ENCODE measurements at places on chromosomes 7 and 10.
A peak's percentile ranks its signal among the peaks of the same experiment; 100 is the strongest.

- no peak for ATAC-seq
These were observed 165.7 kb downstream of the NPSR1 start for GRCh38 chr7:34823650-34824258.

DNA sequence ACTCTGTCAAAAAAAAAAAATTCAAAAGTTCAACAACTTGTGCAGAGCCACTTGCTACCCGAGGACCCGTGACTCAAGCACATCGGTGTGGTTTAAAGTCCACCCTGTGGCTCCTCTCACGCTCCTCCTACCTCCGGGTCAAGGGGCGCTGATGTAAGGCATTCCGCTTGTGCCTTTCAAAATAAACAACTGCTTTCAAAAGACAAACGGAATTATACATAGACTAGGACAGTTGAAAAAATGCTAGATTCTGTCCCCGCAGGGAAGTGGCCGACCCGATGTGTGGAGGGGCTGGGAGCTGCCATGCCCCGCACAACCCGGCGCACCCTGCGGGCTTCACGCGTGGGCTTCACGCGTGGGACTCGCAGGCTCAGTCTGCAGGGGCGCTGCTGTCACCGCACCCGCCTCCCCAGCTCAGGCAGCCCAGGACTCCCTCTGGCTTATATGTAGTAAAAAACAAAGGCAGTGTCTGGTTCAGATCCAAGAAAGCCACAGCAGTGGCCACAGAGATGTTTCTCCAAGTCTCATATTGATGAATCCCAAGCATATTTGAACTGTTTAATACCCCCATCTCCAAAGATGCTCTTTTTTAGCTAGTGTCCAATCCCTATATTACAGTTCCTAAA lies 239.7 kb upstream of the INHBA start:
- ATAC-seq: no peak

DNA sequence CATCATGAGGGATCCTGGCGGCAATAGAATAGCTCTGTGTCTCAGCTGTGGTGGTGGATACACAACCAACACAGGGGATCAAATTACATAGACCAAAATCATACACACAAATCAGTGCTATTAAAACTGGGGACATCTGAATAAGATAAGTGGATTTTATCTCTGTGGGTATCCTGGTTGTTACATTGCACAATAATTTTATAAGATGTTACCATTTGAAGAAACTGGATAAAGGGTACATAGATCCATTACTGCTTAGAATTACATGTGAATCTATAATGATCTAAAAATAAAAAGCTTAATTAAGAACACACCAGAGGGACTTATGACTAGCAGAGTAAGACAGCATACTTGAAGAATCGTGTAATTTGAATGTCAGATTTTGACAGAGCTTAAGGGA lies 8.2 kb upstream of the FAM3C start:
- no peak for ATAC-seq

DNA sequence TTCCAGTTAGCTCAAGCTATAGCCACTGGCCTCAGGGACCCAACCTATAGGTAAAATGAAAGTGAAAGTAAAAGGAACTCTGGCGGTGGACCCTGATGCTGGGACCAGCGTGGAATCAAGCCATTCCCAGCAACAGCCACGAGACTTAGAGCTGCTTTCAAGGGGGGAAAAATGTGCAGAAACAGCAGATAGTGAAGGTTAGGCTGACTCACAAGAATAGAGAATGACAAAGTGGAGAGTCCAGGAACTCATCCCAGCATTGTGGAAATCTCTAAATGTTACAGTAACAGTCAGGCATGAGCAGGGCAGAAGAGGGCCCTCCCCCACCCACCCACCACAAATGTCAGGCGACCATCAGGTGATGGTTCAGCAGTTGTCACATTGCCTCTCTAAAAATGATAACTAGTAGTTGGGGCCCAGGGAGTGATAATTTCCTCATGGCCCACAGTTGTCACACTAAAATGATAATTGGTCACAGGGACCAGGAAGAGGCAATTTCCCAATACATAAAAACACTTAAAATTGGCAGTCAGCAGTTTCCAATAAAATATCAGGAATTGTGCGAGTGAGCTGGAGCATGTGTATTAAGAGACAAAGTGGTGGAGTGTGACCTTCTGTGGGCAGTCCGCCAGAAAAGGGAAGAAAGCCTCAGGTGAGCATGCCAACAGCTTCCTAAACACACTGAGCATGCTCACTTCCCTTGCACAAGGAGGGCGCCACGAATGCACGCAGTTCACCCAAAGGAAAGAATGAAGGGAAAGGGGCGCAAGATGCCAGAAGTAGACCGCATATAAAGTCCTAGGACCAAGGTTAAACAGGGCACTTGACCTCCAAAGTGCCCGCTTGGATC lies 129.8 kb upstream of the PPP1R3A start:
- ATAC-seq: peak; percentile 18

GRCh38 chr10:4267086-4267773 lies 482.2 kb upstream of the KLF6 start:
- ATAC-seq: no peak

- ATAC-seq: no peak
These were observed 96.9 kb downstream of the NT5C2 start for GRCh38 chr10:103096130-103096529.

GRCh38 chr10:65430979-65431378 lies 1494.9 kb upstream of the LRRTM3 start:
- ATAC-seq: no peak

- ATAC-seq: no peak
These were observed 58.0 kb downstream of the ORC5 start for GRCh38 chr7:104149822-104150221.
